ENCODE measurements at places on chromosomes 2 and 18.
A peak's percentile ranks its signal among the peaks of the same experiment; 100 is the strongest.

DNA sequence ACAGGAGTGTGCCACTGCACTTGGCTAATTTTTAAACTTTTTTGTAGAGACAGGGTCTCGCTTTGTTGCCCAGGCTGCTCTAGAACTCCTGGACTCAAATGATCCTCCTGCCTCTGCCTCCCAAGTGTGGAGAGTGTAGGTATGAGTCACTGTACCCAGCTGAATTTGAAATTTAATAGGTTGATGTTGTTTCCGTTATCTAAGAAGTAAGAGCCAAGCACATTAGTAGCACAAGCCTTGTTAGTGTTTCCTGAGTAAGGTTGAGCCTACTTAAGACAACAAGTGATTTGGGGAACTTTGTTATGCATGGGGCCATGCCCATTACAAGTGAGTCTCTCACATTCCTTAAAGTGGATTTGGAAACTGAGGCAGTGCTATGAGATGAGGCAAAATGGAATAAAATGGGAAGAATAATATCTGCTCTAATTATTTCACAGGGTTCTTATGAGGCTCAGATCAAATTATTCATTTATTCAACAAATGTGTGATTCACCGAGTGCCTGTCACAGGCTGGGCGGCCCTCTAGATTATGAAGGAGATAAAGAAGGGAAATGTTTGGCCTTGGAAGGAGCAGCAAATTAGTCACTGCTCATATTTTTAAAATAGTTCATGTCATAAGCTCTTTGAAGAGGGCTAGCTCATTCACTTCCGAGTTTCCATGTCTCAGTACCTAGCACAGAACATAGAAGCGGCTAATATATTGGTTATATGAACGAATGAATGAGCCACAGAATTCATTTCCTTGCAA is 217.2 kb downstream of the LDLRAD4 start:
- DNase-seq = peak; percentile 85

DNA sequence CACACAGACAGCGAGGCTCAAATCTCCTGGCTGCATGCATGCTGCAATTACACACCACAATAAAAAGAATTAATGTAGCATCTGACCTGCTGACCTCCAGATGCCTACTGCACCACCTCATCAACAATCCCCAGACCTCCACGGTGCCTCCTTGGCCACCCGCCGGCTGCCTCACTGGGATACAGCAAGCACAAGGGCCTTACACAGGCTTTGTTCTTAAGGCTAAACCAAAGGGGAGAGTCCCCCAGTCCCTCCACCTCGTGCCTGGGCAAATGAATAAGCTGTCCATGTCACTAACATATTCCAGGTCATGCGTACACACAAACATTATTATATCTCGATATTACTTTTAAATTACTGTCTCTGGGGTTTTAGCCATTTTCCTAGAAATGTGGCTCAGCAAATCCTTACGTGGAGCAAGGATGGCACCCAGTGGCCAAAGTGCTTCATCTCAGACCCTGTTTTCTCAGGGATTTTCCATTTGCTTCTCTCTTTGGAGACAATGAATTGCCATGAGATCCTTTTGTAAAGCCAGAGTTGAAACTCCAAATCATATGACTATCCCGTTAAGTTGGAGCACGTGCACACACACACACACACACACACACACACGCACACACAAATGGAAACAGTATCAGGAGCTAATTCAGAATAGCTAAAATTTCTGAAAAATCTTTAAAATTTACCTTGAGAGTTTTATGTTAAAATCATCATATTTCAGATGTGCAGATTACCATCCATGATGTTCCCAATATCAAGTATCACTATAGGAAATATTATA is 313.8 kb downstream of the PDE11A start:
- peak; percentile 33 for DNase-seq

GRCh38 chr2:144152817-144153271 is 367.1 kb downstream of the ZEB2 start:
- peak; percentile 76 for DNase-seq

DNA sequence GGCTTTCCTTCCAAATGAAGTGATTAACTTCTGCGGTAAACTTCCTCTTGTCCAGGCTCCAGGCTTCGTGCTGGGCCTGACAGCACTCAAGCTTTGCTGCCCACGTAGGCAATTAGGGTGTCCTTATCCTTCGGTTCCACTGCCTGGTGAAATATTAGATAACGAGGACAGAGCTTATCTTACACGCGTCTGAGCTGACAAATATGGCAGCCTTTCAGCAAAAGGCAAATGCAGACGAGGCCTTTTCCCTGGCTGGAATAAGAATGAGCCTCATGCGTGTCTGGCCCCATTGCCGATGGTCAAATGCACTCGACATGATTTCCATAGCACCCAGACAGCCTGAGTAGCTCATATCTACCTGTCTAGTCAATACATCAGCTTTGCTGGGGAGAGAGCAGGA is 141.5 kb downstream of the FAM210A start:
- no peak for DNase-seq

GRCh38 chr2:6516674-6517073 is 349.0 kb downstream of the CMPK2 start:
- DNase-seq = no peak

GRCh38 chr2:190354003-190354690 is 10.8 kb downstream of the INPP1 start:
- no peak for DNase-seq

GRCh38 chr2:84194181-84194580 is 264.9 kb downstream of the SUCLG1 start:
- DNase-seq = no peak

GRCh38 chr18:39037925-39038324 is 1472.3 kb upstream of the CELF4 start:
- no peak for DNase-seq

- no peak for DNase-seq
These were observed 30.8 kb downstream of the LPIN1 start for GRCh38 chr2:11777066-11777782.

DNA sequence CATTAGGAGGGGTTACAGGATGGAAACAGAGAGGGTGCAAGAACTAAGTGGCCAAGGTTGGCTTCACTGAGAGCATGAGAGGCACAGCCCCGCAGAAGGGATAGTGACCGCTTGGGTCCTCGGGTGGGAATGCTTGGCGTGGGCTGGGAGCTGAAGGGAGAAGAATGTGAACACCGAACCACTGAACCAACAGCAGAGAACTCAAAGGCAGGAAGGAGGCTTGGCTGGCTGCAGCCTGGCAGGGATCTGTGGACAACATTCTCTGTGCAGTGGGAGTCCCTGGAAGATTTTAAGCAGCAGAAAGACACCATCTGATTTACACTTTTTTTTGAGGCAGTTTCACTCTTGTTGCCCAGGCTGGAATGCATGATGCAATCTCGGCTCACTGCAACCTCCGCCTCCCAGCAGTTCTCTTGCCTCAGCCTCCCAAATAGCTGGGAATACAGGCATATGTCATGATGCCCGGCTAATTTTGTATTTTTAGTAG is 33.9 kb downstream of the SOWAHC start:
- DNase-seq = peak; percentile 52

GRCh38 chr18:8808001-8808400 is 102.6 kb downstream of the MTCL1 start:
- peak; percentile 42 for DNase-seq

- DNase-seq = no peak
These were observed 9.0 kb upstream of the IGFBP2 start for GRCh38 chr2:216624251-216624650.

DNA sequence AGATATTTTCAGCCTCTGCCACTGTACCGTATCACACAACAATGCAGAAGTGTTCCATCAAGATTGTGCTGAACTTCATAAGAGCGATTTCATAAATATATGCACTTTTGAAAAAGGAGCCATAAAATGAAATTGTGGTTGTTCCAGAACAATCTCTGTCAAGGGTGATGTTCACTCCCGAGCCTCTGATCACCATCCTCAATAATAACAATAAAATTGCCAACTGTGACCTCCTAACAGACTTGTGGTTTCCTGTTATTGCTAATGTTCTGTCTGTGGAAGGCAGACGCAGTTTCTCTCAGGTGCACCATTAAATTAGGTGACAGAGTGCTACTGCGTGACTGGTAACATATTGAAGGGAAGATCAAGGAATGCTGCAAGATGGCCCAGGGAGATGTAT is 383.7 kb downstream of the SOCS6 start:
- DNase-seq = no peak

DNA sequence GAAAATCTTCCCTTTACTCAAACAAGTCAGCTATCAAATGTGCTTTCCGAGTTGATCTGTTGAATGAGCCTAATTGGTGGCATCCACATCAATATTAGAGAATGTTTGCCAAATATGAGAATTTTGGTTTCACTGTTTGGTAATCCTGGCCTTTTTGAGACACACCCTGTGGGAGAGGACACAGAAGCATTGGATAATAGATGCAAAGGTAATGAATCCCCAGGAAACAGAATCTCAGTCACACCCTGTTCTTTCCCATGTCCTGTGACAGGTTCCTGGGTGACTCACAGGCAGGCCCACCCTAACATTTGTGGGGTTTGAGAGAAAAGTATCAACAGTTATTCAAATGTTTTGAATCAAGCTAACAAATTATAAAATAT is 99.8 kb upstream of the PELI1 start:
- no peak for DNase-seq

DNA sequence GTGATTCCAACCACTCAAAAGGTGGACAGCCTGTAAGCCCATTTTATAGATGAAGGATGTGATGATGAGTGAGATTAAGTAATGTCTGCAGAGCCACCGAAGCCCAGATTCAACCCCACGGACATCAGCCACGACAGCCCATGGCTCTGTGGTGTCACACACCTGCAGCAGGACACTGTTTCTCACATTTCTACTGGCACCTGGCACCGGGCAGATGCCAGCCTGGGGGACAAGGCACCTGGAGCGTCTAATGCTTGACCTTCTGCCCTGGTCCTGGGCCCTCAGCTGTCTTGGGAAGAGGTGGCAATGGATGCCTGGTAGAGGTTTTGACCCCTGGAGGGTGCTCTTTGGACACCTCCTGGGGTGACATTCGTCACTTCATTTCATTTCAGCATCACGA is 176.3 kb downstream of the ANAPC1 start:
- DNase-seq = no peak

GRCh38 chr18:9608298-9608697 is 6.1 kb downstream of the PPP4R1 start:
- peak; percentile 12 for DNase-seq

DNA sequence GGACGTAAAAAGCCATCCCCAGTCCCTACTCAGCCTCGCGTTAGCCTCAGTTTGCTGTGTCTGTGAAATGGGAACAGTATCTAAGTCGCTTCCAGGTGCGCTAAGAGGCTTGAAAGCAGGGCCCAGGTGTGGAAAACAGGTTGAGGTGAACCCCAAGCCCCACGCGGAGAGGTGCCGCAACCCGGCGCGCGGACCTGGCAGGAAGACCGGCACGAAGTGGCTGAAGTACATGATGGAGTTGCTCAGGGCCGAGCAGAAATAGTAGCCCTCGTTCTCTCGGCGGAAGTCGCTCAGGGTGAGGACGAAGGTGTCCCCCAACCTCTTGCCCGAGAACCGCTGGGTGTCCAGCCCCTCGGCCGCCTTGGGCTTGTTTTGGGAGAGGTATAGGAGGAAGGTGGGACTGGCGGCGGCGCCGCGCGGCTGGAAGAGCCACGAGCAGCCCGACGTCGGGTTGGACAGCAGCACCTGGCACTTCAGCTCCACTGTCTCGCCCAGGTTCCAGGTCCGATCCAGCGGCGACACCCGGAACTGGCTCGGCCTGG is 508 bp downstream of the CD8A start:
- DNase-seq = no peak

GRCh38 chr2:113937501-113937900 is 47.6 kb downstream of the ACTR3 start:
- no peak for DNase-seq

DNA sequence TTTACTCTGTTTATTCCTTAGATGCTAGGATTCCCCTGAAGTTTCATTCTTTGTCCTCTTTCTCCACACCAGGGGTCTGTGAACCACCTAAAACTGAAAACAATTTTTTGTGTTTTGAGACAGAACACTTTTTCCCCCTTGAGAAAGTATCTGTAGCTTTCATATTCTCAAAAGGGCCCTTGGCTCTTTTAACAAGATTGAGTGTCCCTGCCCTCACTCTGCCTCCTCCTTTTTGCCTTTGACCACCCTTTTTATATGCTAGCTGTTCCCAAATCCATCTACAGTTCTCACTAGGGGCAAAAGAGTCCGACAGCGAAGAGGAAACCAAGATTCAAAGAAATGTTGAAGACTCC is 883 bp upstream of the EHBP1 start:
- no peak for DNase-seq

- no peak for DNase-seq
These were observed 357.7 kb downstream of the ALK start for GRCh38 chr2:29563697-29564096.

DNA sequence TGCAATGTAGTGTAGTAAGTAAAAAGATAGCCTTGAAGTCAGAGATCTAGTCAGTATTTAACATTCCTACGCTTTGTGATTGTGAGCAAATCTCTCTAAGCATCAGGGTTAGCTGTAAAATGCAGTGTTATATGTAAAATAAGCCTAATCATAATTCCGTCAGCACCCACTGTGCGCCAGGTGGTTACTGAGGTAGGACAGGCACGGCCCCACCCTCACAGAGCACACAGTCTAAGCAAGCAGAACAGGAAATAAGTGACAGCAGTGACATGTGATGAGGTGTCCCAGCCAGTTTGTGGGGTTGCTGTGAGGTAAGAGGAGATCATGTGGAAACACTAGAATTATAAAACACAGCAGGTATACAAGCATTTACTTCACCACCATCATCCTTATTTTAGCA is 267.1 kb downstream of the ICOS start:
- DNase-seq = no peak

GRCh38 chr2:206442833-206443734 is at the start of gene ADAM23:
Gene ADAM23 (plus strand): TSS chr2:206443532. CDS start chr2:206443867, 335 bp downstream.
- peak; percentile 63 for DNase-seq

DNA sequence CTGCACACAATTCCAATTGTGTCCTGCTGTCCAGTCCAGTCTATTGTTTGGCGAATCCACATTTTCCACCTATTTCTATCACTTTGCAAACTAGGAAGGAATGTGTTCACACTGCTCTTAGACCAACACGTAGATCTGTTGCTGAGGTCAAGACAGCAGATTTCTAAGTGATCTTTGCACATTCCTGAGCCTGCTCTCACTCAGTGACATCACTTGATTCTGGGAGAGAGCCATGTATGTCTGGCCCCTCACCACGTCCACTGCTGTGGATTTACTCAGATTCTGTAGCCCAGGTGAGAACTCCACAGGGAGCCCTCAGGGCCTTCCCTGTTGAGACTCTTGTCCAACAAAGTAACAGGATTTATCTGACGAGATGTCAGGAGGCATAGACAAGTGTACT is 317.2 kb downstream of the TSN start:
- DNase-seq = peak; percentile 52

GRCh38 chr2:24793761-24794435 is 673 bp downstream of the CENPO start:
- peak; percentile 60 for DNase-seq

GRCh38 chr18:48540251-48541025 is 1.6 kb downstream of the CTIF start:
- peak; percentile 78 for DNase-seq
